ENCODE measurements at places on chromosomes 6 and 20.

- DNase-seq = no peak
Measured at GRCh38 chr20:46144432-46145025, 26.4 kb downstream of the CD40 start.

GRCh38 chr20:40111282-40111681, 577.8 kb downstream of the MAFB start:
- no peak for DNase-seq

- no peak for DNase-seq
Measured at GRCh38 chr20:60352596-60352995, 394.4 kb downstream of the CDH26 start.

DNA sequence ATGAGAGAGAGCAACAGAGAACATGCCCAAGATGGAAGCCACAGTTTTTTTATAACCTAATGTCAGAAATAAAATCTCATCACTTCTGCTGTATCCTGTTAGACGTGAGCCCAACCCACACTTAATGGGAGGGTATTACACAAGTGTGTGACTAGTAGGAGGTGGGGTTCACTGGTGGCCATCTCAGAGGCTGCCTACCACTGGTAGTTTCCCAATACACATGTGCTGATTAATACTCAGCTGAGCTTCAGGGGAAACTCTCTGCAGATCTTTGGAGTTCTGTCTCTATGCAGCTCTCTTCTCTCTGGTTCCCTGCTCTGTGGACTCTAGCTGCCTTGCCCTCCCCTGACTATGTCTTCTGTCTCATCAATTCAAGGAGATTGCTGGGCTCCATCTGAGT, 35.7 kb downstream of the CNBD2 start:
- DNase-seq = no peak

GRCh38 chr6:9520417-9521151, 894.3 kb downstream of the TFAP2A start:
- DNase-seq = no peak

DNA sequence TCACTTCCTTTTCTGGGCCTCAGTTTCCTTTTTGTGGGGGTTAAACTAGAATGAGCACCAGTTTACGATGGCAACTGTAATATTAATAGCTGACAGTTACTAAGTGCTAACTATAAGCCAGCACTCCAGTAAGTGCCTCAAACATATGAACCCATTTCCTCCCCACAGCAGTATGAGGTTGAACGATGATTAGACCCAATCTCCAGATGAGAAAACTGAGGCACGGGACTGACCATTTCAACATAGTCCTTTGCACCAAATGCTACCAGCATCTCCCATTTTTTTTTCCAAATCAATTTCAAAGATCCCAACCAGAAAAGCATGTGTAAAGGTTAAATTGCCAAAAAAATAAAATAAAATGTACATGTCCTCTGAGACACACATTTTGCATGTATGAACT, 7.1 kb downstream of the SLC13A3 start:
- no peak for DNase-seq

DNA sequence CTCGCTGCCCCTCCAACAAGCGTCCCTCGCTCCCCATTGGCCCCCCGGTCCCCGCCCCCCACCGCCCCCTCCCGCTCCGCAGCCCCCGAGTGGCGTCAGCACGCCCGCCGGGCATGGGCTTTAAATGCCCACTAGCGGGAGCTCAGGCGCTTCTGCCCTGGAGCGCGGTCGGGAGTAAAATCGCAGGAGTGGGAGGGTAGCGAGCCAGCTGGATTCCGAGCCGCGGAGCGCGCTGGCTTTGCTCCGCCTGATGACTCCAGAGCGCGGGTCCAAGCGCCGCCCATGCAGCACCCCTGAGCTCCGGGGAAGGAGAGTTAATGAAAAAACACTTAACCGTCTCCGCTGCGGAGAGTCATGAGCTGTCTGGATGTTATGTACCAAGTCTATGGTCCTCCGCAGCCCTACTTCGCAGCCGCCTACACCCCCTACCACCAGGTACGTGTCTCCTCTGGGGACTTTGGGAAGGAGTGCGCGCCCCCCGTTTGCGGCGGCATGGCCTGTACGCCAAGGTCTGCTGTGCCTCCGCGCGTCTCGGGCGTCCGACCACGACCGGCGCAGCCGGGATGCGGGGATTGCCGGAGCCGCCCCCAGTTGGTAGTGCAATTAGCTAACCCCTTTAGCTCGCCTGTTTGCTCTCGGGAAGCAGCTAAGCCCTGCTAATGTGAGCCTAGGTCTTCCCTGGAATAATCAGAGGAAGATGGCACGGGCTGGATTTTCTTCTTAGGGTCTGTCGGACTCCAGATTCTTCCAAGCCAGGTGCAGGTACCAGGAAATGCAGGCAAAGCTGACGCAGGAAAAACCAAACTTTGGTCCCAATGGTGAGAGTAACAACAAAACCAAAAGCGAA, at the start of gene VGLL2:
Gene VGLL2 (plus strand): TSS at position 149 of the 847 bp plus-strand sequence. CDS start 206 bp downstream, at position 355.
- no peak for DNase-seq

- no peak for DNase-seq
Measured at GRCh38 chr6:109713097-109713496, 22.0 kb downstream of the FIG4 start.

GRCh38 chr6:133805876-133806275, 83.0 kb upstream of the TCF21 start:
- no peak for DNase-seq

- DNase-seq = no peak
Measured at GRCh38 chr6:72643214-72643613, 21.4 kb downstream of the KCNQ5 start.

GRCh38 chr20:20312562-20312961, 55.3 kb upstream of the INSM1 start:
- no peak for DNase-seq

GRCh38 chr6:16344756-16345155, 106.4 kb downstream of the GMPR start:
- no peak for DNase-seq

- no peak for DNase-seq
Measured at GRCh38 chr6:73515204-73515655, 5.6 kb downstream of the EEF1A1 start.

DNA sequence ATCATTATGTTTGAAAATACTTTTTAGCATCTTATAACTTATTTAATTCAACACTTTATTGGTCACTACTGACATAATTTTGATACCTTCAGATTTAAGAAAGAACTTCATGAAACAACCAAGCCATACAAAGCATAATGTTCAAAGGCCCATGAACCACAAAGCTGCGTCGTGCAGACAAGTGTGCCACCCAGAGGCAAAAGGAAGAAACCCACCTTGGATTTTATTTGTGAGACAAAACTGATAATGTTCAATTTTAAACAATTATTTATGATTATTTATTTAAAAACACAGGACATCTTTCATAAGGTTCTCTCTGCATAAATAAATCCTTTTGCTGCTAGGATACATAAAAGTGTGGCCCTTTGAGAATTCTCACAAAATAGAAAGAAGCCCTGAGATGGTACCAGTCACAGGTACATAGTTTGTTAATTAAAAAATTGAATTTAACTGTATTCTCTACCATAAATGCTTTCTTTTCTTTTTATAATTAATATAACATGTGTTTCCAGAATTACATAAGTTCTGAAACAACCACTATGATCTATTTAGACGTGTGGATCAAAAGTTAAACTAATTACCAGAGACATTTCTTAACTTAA, 143.7 kb downstream of the RALGAPA2 start:
- peak; percentile 18 for DNase-seq

DNA sequence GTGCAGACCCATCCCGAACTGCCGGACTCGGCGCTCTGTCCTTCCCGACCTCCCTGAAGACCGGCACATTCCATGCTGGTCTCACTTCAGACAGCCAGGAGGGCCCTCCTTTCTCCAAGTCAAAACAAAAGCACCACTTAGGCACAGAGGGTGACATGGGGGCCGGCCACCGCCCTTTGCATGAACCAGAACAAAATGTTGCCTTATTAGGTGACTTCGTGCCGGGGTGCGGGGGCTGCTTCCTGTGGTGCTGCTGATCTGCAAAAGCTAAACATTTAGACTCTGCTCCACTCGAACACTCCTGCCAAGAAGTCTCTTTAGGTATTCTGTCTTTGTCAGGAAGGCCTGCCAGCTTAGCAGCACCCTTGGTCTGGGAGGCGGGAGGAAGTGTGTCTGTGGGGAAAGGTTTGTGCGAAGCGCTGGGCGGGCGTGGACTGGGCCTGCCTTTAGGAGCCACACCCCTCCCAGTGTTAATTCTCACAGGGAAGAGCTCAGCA, 133.8 kb downstream of the SMOC2 start:
- DNase-seq = no peak

- DNase-seq = no peak
Measured at GRCh38 chr6:31771992-31772358, 5.2 kb downstream of the VWA7 start.

DNA sequence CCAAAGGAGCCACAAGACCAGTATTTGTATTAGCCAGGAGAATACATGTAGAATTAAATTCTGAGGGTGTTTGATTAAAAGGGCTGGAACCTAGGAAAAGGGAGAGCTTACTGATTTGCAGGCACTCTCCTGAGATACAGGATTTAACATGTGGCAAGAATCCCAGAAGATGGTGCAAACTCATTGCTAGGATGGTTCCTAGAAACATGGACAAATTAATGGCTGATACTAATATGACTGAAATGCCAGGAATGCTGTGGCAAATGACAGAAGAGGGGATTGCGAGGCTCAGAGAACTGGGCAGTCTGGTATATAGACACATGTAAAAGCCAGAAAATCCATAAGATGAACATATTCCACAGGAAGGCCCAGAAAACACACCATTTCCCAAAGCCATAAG, 118.1 kb downstream of the RWDD2A start:
- no peak for DNase-seq

DNA sequence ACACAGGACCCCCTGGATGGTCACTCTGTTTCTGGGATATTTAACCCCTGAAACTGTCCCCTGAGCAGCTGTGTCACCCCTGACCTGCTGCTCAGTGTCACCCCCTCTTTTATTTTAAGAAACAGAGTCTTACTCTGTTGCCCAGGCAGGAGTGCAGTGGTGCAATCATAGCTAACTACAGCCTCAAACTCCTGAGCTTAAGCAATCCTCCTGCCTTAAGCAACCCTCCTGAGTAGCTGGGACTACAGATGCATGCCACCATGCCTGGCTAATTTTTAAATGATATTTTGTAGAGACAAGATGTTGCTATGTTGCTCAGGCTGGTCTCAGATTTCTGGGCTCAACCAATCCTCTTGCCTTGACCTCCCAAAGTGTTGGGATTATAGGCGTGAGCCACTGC, 21.5 kb upstream of the GTSF1L start:
- DNase-seq = no peak

GRCh38 chr6:34072727-34073126, 73.2 kb downstream of the GRM4 start:
- DNase-seq = no peak

- no peak for DNase-seq
Measured at GRCh38 chr6:42407379-42407778, 44.3 kb downstream of the TRERF1 start.

- no peak for DNase-seq
Measured at GRCh38 chr20:43238833-43239232, 49.1 kb upstream of the PTPRT start.

DNA sequence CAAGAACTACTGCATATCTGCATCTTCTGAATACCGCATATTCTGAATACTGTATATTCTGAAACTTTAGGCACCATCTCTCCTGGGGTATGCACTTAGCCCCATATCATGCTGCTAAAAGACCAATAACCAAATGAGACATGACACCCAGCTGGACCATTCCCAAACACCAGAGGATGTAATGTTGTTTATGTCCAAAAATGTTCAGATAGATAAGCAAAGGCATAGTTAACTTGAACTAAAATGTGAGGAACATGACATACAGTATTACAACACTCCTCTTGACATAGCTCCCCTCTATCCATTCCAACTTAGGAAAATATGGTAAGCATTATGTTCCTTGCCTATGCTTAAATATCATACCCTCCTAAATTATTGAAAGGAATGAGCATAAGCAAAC, 127.3 kb downstream of the TENT5A start:
- DNase-seq = no peak

- DNase-seq = no peak
Measured at GRCh38 chr6:72911463-72912155, 289.7 kb downstream of the KCNQ5 start.
